Cortex of kidney (tissue), 1 donor: ENCODE measurements at places on chromosomes 12 and 14.

GRCh38 chr14:94046696-94047250 is 20.6 kb downstream of the OTUB2 start:
- DNase-seq = no peak

GRCh38 chr14:56349960-56350359 is 229.6 kb upstream of the TMEM260 start:
- no peak for DNase-seq

- DNase-seq = no peak
These were observed 404.8 kb downstream of the ATP23 start for GRCh38 chr12:58346032-58346632.

- no peak for DNase-seq
These were observed 35.2 kb upstream of the DLK1 start for GRCh38 chr14:100691395-100692056.

DNA sequence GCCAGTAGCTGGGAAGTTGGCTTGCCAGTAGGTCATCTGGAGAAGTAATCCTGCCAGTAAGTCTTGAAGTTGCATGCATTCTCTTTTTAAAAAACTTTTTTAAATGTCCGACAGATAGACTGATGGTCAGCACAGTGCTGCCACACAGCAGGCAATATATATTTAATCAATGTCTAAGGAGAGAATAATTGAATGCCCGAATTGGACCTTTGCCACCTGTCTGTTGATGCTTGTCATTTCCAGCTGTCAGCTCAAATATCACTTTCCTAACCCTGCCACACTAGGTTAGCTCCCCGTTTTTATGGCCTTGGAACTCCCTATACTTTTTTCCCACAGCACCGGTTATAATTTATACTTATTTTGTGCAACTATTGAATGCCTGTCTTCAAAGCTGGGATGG is 2.1 kb upstream of the SLC15A4 start:
- no peak for DNase-seq

DNA sequence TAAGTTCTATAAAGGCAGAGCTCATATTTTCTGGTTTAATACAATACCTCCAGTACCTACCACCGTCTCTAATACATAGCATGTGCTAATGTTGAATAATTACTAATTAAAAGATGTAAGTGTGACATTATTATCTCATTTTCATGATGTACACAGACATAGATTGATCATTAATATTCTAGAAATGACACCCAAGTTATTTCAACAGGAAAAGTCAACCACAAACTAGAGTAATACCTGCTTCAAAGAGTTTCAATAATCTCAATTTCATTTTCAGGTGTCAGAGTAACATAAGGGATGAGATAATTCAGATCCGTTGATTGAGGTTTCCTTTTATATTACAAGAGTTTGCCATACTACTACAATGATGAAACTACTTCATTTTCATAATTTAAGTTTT is 388.9 kb downstream of the SOX5 start:
- no peak for DNase-seq

GRCh38 chr12:56983386-56983785 is 23.0 kb downstream of the ZBTB39 start:
- DNase-seq = no peak

DNA sequence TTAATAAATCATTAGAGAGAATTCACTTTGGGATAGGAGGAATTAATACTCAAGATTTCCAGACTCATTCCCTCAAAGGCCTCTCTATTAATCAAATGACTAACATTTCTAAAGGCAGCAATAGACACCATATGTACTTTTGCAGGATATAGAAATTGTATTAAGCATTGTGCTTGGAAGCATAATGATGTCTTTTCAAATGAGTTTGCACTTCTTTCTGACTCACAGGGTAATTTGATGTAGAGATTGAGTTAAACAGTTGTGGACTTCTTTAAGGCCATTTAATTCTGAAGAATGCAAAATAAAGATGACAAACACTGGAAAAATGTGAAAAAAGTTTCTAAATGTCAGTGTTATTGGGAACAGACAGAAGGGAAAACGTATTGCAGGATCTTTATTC is 63.4 kb upstream of the CSRP2 start:
- DNase-seq = no peak

GRCh38 chr12:48527891-48528670 is 2.6 kb downstream of the OR8S1 start:
- DNase-seq = no peak

- DNase-seq = no peak
These were observed 5.9 kb upstream of the RPL41 start for GRCh38 chr12:56110571-56110970.

GRCh38 chr14:23910101-23910875 is 43.3 kb upstream of the DHRS4 start:
- DNase-seq = no peak

- no peak for DNase-seq
These were observed 39.1 kb upstream of the PAPLN start for GRCh38 chr14:73198253-73198652.

DNA sequence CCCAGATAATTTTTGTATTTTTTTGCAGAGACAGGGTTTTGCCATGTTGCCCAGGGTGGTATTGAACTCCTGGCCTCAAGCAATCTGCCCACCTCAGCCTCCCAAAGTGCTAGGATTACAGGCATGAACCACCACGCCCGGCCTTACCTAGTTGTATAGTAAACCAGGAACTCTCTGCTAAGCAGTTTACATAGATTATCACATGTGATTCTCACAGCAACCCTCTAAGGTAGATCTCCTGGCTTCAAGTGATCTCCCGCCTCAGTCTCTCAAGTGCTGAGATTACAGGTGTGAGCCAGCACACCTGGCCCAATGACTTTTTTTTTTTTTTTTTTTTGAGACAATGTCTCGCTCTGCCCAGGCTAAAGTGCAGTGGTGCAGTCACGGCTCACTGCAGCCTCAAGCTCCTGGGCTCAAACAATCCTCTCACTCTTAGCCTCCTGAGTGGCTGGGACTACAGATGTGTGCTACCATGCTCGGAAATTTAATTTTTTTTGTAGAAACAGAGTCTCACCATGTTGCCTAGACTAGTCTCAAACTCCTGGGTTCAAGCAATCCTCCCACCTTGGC is 26.0 kb upstream of the ATP2A2 start:
- DNase-seq = no peak

- DNase-seq = no peak
These were observed 30.7 kb upstream of the SLC17A8 start for GRCh38 chr12:100326208-100326607.

DNA sequence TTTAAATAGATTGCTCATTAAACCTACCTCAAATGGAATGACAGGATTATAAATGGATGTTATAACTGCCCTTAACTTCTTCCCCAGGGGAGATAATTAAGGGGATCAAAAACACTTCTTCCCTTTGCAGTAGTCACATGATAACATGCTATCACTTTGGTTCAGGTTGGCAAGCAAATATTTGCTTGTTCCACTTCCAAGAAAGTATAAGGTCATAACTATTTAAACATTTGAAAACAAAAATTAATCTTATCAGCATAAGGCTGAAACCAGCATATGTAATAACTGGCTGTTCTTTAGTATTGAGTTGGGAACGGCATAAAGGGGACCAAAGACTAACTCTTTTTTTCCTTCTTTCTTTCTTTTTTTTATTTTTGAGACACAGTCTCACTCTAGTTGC is 2.4 kb upstream of the LYZ start:
- DNase-seq = no peak

DNA sequence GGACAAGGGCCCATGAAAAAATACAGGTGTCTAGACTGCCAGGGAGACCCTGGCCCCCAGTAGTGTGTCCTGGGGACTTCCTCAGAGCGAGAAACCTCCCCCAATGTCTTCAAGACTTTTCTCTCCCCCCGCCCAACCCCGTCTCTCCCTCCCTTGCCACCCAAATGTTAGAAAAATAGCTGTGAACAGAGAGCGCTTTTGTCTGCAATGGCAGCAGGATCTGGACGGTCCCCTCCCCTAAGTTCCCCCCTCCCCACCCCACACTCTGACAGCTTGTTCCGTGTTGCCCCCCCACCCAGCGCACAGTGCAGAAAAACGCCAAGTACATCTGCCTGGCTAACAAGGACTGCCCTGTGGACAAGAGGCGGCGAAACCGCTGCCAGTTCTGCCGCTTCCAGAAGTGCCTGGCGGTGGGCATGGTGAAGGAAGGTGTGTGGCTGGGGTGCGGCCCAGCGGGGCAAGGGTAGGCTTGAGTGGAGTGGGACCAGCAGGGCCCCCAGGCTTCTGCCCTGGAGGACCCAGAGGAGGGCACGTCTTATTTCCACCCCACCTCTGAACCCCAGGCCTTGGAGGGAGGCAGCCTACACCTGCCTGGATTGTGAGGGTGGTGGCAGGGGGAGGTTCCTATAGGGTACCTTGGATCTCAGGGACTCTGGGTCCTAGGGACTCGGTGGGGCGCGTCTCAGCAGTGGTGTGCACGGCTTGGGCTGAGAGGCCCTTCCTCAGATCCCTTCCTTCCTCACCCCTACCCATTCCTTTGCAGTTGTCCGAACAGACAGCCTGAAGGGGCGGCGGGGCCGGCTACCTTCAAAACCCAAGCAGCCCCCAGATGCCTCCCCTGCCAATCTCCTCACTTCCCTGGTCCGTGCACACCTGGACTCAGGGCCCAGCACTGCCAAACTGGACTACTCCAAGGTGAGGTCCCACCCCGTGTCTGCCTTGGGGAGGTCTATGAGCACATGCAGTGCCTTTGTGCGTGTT is 4.8 kb downstream of the NR4A1 start:
- DNase-seq = no peak

- DNase-seq = no peak
These were observed 6.5 kb downstream of the CBLN3 start for GRCh38 chr14:24422694-24423601.

DNA sequence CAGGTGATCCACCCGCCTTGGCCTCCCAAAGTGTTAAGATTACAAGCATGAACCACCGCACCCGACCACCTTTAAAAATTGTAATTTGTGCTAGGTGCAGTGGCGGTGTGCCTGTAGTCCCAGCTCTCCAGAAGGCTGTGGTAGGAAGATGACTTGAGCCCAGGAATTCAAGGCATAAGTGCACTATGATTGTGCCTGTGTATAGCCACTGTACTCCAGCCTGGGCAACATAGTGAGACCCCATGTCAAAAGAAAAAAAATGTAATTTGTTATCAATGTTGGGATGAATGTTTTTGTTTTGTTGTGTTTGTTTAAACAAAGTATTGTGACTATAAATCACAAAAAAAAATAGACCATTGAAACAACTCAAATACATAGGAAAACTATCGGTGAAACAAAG is 43.1 kb upstream of the NAP1L1 start:
- DNase-seq = no peak

GRCh38 chr12:103627189-103627855 is 40.2 kb downstream of the STAB2 start:
- DNase-seq = no peak

DNA sequence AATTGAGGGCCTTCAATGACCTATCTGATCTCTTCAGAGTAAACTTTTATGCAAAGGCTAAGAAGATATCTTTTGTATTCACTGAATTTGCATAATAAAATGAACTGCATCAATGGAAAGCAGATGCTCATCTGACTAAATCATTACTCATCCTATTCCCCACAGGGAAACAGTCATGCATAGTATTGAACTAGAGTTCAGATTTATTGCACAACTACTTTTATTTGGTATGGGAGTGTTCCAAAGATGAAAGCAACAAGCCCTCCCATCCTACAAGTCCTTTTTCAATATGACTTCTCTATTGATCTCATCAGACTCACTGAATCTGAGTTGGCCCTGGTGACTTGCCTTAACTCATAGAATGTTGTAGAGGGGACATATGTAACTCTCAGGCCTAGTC is 159.8 kb downstream of the KITLG start:
- no peak for DNase-seq

GRCh38 chr14:96934638-96935330 is 137.6 kb downstream of the VRK1 start:
- no peak for DNase-seq

GRCh38 chr14:39755269-39755878 is 323.1 kb upstream of the FBXO33 start:
- no peak for DNase-seq

DNA sequence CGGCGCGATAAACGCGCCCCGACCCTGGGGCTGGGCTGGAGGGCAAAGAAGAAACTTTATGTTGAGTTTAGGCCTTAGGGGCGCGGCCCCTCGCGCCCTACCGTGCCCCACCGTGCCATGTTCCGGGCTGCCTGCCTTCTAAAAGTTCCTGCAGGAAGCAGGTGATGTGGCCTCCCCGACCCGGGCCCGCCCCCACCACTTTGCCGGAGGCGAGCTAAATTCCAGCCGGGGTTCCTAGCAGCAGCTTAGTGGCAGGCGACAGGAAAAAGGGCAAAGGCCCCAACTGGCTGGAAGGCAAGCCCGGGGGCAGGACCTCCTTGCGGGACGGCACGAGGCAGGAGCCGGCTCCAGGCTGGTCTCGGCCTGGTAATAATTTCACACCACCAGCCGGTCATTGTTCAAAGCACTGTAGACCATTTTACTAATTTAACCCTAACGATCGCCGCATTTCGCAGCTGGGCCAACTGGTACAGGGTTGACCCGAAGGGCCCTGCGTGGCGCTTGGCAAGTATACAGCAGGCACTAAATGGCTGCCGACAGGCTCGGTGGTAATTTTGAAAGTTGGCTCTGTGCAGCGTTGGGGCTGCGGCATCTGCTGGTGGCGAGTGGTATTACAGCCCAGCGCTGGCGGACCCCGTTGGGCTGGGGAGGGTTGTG is 895 bp upstream of the CCDC88C start:
- no peak for DNase-seq

- no peak for DNase-seq
These were observed 504.9 kb downstream of the DIO2 start for GRCh38 chr14:79706382-79706781.

GRCh38 chr14:75970989-75971388 is 10.8 kb downstream of the TGFB3 start:
- no peak for DNase-seq

DNA sequence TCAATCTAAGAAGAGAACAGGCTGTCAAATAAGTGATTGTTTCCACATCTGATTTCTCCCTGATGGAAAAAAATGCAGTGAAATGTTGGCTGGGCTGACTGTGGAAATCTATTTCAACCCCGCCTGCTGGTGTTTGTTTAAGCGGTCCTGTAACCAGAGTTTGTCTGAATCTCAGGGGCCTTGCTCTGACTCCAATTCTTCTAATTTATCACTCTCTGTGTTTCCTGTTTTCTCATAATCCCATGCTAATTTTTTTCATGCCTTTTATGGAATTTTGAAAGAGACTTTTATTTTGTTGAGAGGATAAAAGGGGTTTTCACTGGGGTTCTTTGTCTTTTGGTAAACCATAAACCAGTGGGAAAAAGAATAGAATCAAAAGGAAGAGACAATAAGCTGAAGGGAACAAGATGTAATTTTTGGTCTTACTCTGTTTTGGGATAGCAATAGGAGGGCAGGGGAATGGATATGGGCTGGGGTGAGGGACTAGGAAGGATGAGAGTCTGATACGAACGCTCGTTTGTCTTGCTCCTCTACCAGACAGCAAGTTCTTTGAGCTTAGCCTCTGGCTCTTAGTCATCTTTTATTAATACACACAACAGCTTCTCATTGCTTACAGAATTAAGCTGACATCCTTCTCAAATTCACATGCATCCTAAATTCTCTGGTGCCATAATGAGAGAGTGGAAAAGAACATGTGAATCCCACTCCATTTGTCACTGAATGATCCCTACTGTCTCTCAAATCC is 8.0 kb upstream of the MGP start:
- DNase-seq = no peak

GRCh38 chr12:89461649-89462612 is 62.7 kb downstream of the GALNT4 start:
- no peak for DNase-seq
